Activated T-helper 1 cell treated with anti-CD3 and anti-CD28 coated beads, Interleukin-12 subunit alpha, Interleukin-12 subunit beta, Interleukin-2, Interleukin-4 antibody, amounts not matched to agents 30 ng/mL and 10 ng/mL and 1 ng/mL, durations not matched to agents 14 hours and 24 hours and 36 hours (primary cell): ENCODE measurements at places on chromosomes 11 and 22. TPM values are rescaled to one million over a fixed set of nuclear protein-coding genes. Genes with fewer than 3 reads are reported as not detected.

DDX25 gene
- not detected in 2 replicates for total RNA-seq

- DNase-seq, result no peak
These were observed 33.7 kb downstream of the WNT11 start for GRCh38 chr11:76172583-76172982.

- no peak for DNase-seq
These were observed 9.3 kb downstream of the KCNJ5 start for GRCh38 chr11:128900468-128900867.

DNA sequence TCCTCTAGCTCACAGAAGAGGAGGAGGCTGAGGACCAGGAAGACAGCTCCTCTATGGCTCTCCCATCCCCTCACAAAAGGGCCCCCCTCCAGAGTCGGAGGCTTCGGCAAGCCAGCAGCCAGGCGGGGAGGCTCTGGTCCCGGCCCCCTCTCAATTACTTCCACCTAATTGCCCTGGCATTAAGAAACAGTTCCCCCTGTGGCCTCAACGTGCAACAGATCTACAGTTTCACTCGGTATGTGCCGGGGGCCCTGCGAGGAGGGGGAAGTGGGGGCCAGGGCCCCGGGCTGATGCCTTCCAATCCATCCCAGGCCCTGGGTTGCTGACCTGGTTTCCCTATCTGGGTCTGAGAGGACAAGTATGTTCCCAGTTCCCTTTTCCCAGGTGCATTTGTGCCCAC, 7.9 kb downstream of the FOXR1 start:
- no peak for DNase-seq
